ENCODE measurements at places on chromosomes 11 and 22.

DNA sequence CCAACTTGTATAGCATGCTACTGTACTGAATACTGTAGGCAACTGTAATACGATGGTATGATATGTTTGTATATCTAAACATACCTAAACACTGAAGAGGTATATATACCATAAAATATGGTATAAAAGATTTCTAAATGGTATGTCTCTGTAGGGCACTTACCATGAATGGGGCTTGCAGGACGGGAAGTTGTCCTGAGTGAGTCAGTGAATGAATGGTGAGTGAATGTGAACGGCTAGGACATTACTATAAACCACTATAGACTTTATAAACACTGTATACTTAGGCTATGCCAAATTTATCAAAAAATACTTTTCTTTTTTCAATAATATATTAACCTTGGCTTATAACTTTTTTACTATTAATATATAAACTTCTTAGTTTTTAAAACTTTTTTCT is 66.8 kb downstream of the ZC3H12C start:
- DNase-seq: peak; percentile 19

DNA sequence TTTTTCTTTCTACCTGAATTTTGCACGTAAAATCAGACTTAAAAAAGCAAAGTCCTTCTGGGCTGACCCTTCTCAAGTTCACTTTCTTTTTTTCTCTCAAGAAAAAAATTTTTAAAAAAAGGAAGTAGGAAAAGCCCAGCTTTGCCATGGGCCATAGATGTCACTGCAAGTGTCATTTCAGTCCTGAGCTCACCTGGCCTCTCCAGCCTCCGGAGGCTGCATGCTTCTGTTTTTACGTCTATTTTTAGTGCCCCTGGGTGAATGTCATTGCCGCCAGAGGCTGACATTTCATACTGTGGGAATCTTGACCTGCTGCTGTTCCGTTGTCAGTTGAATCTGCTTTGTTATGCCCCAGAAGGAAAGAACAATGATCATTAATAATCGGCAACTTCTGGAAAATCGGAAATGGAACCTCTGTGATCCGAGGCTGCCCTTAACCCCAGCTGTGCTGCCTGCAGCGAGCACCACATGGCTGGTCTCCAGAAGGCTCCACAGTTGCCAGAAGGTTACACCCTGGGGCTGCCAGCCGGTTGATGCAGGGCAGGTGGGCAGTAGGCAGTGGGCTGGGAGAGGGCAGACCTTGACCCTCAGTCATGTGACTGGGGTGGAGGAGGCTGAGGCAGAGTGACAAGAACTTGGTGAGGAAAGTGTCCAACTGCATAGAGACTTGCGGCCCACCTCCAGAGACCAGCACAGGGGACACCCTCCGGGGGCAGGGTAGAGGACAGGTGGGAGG is 16.7 kb upstream of the MYEOV start:
- no peak for DNase-seq

DNA sequence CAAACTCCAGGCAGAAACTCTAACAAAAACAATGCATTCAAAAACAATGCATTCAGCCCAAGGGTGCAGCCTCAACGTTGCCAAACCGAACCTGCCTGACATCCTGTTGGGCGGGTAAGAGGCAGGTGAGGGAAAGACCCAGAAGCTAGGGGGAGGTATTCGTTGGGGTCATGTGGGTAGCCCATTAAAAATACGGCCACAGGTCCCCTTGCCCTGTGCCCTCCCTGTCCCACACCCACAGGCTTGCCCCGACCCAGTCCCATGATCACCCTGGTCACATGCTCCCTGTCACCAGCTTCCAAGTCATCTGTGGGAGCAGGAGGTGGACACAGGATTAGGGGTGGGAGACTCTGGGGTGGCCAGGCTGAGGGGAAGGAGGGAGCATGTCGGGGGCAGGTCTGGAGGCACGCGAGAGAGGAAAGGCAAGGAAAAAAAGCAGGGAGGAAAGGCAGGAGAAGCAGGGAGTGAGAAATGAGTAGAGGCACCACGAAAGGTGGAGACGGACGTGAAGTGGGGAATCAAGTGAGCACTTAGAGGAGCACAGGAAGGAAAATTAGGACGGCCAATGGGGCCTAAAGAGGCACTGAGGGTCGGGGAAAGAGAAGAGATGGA is 683 bp downstream of the PLA2G6 start:
- DNase-seq: no peak

- DNase-seq: peak; percentile 76
These were observed 12.8 kb downstream of the PTPRJ start for GRCh38 chr11:47992959-47993820.

- no peak for DNase-seq
These were observed 8.5 kb downstream of the SCN2B start for GRCh38 chr11:118167906-118168305.

GRCh38 chr22:41976070-41976901 is 7.0 kb downstream of the SEPTIN3 start:
- no peak for DNase-seq

GRCh38 chr11:94272738-94273313 is 31.6 kb upstream of the IZUMO1R start:
- no peak for DNase-seq

GRCh38 chr22:38267086-38267485 is 5.7 kb downstream of the TMEM184B start:
- no peak for DNase-seq

- DNase-seq: no peak
These were observed 18.1 kb downstream of the DRD4 start for GRCh38 chr11:655036-655726.

- DNase-seq: no peak
These were observed 3.4 kb downstream of the CTSF start for GRCh38 chr11:66564984-66565383.

GRCh38 chr22:37741312-37741795 is 44.5 kb downstream of the TRIOBP start:
- DNase-seq: peak; percentile 95

DNA sequence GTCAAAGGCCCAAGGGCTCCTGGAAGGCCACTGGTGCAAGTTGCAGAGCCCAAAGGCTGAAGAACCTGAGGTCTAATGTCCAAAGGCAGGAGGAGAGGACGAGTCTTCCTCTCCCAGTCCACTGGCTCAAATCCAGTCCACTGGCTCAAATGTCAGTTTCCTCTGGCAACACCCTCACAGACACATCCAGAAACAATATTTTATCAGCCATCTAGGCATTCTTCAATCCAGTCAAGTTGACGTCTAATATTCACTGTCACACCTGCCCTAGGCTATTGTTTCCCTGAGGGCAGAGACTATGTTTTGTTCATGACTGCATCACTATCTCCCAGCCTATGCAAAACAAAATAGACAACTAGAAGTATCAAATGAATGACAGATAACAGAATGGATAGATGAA is 148.1 kb downstream of the SPON1 start:
- no peak for DNase-seq

GRCh38 chr22:47190276-47190956 is 428.0 kb downstream of the TBC1D22A start:
- DNase-seq: no peak
